ENCODE measurements at places on chromosomes 13 and 19.

DNA sequence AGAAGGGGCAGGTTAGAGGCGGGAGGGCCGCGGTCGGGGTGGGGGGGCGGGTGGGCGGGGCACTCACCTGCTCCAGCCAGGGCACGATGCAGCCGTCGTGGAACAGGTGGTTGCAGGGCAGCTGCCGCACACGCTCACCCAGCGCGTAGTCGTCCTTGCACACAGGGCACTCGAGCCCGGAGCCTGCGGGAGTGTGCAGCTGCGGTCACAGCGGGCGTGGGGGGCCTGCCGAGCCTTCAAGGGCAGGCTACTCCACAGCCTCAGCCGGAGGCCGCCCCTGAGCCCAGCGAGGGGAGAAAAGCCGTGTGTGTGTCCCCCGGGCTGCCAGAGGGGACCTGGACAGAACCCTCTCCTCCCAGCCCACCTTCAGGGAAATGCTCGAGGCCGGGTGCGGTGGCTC is 8.6 kb downstream of the FGF22 start:
- DNase-seq = no peak

- no peak for DNase-seq
These were observed 20.4 kb downstream of the MPND start for GRCh38 chr19:4363571-4364304.

- DNase-seq = no peak
These were observed 33.2 kb downstream of the KDM4B start for GRCh38 chr19:5002143-5002542.

DNA sequence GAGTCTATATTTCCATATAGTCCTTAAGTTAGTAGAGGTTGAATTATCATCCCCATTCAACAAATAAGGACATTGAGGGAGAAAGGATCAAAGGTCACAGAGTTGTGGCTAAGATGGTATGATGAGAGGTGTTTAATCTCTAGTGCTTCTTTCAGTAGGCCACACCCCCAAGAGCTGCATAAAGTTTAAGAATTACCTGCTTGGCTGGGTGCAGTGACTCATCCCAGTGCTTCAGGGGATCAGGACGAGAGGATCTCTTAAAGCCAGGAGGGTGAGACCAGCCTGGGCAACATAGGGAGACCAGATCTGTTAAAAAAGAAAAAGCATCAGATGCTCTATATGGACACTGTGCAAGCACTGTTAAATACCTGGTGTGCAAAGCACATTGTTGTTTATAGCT is 560.0 kb upstream of the KLHL1 start:
- DNase-seq = no peak

DNA sequence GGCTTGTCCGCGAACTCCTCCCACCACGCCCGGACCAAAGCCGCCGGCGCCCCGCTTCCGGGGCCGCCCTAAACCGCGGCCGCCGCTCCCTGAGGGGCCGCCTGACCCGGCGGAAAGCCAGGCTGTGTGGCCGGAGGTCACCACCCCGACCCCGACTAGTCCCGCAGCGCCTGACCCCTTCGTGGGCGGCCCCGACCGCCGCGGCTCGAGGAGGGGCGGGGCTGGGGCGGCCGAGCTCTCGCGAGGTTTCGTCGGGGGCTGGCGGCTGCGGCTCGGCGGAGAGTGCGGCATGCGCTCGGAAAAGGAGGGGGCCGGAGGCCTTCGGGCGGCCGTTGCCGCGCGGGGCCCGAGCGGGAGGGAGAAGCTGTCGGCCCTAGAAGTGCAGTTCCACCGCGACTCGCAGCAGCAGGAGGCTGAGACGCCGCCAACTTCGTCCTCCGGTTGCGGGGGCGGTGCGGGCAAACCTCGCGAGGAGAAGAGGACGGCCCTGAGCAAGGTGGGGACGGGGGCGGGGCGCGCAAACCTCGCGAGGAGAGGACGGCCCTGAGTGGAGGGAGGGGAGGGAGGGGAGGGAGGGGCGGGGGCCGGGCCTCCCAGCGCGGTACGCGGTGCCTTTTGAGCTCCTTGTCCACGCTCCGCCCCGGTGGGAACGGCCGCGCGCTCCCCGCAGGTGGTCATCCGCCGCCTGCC is at the start of gene UPF3A:
TSS of gene UPF3A (plus strand) at position 251 of the 690 bp plus-strand sequence. CDS start at position 290, 39 bp downstream.
- DNase-seq = peak; percentile 82

DNA sequence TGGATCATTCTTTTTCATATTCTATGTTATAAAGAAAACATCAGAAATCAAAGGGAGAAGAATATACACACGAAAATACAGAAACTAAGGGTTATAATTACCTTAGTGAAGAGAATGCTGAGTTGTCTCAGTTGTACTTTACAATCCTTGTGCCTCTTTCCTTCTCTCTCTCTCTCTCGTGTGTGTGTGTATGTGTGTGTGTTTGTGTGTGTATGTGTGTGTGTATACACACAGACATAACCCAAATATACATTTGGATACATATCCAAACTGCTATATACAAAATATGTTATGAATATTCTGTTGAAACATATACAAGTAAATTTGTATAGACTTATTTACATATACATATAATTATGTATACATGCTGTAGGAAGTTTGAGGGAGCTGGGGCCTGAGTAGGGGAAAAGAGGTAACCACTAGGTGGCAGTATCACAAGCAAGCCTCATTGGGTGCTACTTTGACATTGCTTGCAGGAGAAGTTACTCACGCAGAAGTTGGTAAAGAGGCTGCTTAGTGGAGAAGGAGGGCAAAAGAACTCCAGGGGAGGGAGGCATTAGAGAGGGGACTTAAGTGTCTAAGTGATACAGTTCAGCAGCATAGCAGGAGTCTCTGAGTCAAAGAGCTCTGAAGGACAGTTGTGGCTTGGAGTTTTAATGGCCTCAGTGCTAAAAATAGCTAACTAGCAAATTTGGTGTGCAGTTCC is 465.1 kb upstream of the PCDH20 start:
- DNase-seq = no peak

DNA sequence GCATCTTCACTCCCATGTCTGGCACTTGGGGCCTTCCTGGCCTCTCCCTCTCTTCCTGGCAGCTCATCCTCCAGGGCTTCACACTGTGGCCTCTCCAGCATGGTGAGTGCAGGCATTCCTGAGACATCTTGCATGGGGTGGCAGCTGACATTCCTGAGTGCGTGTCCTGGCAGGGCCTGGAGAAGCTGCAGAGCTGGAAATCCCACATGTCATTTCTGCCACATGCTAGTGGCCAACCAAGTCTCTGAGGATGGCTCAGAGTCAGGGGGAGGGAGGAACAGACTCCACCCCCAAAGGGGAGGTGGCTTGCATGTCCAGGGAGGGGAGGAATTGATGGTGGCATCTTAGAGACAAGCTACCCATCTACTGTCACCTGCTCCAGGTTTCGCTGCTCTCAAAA is 41.6 kb upstream of the AMER2 start:
- no peak for DNase-seq

DNA sequence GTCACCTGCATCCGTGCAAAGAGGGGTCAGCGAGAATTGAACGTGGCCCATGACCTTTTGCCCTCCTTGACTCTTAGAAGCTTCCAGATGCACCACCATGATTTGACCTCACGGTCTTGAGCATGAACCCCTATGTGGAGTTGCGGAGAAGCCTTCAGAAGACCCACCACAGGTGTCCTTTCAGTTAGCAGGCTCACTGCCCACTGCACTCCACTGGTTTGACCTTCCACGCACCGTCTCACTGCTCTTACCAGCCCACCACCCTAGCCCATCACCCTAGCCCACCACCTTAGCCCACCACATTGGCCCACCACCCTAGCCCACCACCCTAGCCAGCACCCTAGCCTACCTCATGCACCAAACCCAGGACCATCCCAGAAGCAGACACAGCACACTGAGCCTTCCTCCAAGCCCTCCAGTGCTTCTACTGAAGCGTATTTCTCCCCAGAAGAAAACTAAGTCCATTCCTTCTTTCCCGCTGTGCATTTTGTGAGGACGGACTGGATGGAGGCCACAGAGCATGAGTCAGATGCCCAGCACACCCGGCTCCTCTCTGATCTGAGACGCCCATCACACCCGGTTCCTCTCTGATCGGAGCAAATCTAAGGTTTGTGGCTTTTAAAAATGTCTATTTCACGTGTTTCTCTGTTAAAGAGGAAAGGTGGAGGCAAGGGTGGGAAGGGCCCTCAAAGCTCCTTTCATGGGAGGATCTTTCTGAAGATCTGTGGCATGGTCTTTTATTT is 45.8 kb downstream of the SOX1 start:
- no peak for DNase-seq

DNA sequence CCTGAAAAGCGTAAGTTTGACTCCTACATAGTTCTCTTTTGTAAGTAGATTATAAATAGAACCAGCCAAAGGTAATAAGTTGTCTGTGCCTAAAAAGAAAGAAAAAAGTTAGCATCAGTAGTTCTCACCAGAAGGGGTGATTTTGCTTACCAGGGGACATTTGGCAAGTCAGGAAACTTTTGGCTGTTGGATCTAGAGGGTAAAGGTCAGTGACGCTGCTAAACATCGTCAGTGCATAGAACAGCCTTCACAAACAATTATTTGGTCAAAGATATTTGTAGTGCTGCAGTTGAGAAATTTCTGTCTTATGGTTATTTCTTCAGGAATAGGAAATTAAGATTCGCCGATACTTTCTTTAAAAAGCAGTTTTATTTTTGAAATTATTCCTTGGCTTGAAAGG is 2.0 kb downstream of the USPL1 start:
- DNase-seq = no peak

GRCh38 chr19:38833092-38833425 is 1.5 kb upstream of the ECH1 start:
- DNase-seq = no peak

DNA sequence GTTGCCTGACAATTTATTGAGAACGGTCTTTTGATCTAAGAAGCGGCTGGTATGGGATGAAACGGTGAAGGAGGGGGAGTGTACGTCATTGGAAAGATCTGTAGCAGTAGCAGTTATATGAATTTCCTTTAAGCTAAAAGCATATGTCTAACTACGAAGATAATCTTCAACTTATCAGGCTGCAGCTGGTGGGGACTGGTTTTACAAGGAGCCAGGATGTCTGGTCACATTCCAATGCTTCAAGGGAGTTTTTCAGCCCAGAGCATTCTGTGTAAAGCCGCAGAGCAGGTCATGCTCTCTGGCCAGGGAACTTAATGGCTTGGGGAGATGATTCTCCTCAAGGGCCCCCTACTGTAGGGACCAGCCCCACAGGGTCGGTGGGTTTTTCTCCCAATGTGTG is 29.2 kb downstream of the CLEC4M start:
- no peak for DNase-seq

DNA sequence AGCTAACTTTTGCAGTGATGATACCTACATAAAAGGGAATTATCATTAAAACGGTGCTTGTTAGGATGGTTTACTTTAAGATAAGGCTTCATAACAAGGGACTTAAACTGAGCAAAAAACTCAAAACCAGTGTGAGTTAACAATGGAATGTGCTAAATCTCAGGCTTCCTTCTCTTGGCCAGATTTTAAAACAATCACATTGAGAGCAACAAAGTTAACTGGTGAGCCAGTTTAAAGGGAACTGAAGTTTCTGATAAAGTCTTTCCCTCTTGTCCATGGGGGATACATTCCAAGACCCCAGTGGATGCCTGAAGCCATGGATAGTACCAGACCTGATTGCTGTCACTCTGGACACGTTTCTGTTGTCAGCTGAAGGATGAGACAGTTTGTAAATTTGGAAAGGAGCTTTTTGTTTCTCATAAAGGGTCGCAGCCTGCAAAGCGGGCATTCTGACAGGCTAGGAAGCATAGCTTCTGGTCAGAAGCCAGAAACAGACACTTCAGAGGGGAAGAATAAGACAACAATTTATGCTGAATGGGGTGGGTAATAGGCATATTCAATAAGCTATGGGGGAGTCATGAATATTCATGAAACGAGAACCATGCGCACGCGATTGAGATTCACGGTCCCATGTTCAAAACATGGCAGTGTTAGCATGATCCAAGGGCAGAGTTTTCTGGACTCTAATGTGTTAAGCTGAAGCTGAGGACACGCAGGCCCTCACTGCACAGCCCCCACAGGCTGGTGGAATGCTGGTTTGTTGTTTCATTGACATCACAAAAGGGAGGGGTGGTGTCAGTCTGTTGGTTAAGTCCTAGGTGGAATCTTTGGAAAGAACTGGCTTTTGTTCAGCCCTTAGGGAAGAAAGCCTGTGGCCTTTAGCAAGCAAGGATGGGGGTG is 150.6 kb upstream of the RNF113B start:
- peak; percentile 18 for DNase-seq

GRCh38 chr13:32902029-32902780 is 114.0 kb upstream of the KL start:
- no peak for DNase-seq

- no peak for DNase-seq
These were observed 37.4 kb upstream of the TEX29 start for GRCh38 chr13:111282997-111283396.
